ENCODE measurements at places on chromosomes 2 and 18. TPM values are rescaled to one million over a fixed set of nuclear protein-coding genes. Genes with fewer than 3 reads are reported as not detected.

Gene EMILIN1
- polyA plus RNA-seq, result 79.5 TPM

Gene IL1F10
- not detected for polyA plus RNA-seq

DNA sequence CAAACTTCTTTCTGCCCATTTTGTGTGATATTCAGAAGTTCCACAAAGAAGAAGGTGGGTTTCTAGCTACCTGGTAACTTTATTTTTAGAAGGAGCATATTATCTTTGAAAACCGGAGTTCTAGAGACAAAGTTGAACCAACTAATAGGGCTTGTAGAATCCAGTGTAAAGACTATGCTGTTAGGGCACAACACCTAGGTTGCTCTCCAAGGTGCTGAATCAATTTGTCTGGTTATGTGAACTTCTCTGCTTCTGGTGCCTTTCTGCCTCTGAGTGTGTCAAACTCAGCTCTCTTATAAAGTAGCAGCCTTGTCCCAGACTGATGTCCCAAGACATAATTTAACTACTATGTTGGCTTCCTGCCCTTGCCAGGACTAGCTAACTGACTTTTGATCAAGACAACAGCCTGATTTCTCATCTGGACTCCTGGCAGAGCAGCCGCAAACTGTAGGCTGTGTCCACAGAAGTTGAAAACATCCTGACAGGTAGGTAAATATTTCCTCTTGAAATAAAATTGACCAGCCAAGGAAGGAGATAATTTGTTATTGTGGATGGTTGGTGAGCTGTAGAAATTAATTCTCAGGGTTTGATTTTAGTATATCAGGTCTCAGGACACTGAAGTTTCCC, 119.4 kb downstream of the CYRIA start:
- DNase-seq, result peak; percentile 58

DNA sequence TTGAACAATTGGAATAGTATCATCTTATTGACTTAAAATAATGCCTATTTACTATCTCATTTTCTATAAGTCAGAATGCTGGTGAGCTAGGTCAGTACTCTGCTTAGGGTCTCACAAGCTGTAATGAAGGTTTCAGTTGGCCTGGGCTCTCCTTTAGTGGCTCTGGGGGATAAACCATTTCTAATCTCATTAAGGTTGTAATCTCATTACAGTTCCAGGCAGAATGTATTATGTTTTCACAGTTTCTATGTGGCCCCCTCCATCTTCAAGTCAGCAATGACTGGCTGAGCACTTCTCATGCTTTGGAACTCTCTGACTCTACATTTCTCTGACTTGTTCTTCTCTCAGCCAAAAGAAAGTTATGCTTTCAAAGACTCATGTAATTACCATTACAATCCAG, 163.1 kb downstream of the CCDC178 start:
- no peak for DNase-seq

DNA sequence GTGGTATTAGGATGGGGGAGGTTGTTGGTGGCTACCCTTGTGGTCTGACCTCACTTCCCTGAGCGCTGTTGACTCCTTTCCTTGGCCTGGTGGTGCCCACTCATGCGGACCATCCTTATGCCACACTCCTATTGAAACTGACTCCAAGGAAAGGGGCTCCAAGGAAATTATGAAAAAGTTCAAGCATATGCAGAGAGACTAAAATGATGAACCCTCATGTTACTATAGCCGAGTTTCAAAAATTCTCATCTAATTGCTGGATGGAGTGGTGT, 96.2 kb upstream of the STPG4 start:
- no peak for DNase-seq

- DNase-seq, result no peak
Measured at GRCh38 chr2:12232876-12233275, 483.9 kb upstream of the TRIB2 start.

- DNase-seq, result no peak
Measured at GRCh38 chr18:39843546-39843945, 2111.5 kb upstream of the PIK3C3 start.

GRCh38 chr2:56338232-56338631, 154.4 kb downstream of the CCDC85A start:
- DNase-seq, result no peak

DNA sequence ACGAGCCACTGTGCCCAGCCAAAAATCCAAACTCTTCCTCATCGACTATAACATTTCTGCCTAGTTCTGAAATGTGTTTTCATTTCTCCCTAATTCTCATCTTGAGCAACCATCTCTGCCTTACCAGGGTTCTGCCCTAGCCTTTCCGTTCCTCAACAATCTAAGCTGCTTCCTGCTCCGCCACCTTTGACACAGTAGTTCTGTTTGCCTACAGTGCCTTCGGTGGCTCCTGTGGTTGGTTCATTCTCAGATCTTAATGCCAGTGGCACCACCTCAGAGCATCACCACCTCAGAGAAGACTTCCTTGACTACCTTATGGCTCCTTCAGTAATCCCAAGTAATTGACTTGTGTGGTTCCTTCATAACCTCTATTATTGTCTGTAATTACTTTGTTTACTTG, 3.8 kb downstream of the SOCS6 start:
- DNase-seq, result no peak

- no peak for DNase-seq
Measured at GRCh38 chr2:5674026-5674340, 18.2 kb upstream of the SOX11 start.

Measured in left renal cortex interstitium (tissue), 4 donors.